ENCODE measurements at places on chromosomes 4 and X. TPM values are rescaled to one million over a fixed set of nuclear protein-coding genes. Genes with fewer than 3 reads are reported as not detected.

Gene RASL11B
- 5.7 TPM for total RNA-seq

Gene TLR10
- total RNA-seq = 4.4 TPM

Gene S100G
- total RNA-seq = not detected

- no peak for DNase-seq
Observed at GRCh38 chr4:110287130-110287529, 88.7 kb upstream of the ELOVL6 start.

Gene OPN1MW3
- not detected for total RNA-seq

- DNase-seq = no peak
Observed at GRCh38 chr4:4443821-4444220, 56.9 kb downstream of the NSG1 start.

- DNase-seq = no peak
Observed at GRCh38 chr4:188934320-188934962, 795.2 kb downstream of the TRIML1 start.

- peak; percentile 50 for DNase-seq
Observed at GRCh38 chr4:73776321-73776729, 36.0 kb downstream of the CXCL8 start.

- peak; percentile 94 for DNase-seq
Observed at GRCh38 chr4:123786920-123787319, 390.3 kb downstream of the SPRY1 start.

GRCh38 chrX:73922856-73923455 lies 360.0 kb downstream of the CHIC1 start:
- DNase-seq = no peak

Gene GRIA2
- 5.6 TPM for total RNA-seq

DNA sequence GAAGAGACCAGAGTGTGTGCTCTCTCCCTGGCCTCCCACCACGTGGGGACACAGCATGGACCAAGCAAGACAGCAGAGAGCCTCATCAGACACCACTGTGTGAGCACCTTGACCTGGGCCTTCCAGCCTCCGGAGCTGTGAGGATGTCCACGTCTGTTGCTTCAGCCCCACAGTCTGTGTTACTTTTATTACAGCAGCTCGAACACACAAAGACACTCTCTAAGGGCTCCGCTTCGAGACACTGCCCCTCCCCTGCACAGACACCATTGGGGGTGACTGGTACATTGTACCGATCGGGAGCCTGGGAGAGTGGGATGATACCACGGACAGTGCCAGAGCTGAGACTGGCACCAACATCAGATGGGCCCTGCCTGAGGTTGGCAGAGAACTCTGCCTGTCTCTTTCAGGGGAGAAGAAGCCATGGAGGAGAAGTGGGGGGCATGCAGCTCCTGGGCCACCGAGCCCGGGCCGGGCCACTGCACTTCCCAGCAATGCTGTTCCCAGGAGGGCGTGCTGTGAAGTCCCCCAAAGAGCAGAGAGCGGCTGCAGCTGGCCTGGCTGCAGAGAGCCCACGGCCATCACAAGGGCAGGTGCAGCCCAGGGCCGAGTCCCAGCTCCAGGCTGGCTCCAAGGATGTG lies 48.1 kb upstream of the HMX1 start:
- DNase-seq = no peak

Gene FGD1
- total RNA-seq = 6.4 TPM

Gene IQCM
- not detected for total RNA-seq

GRCh38 chr4:123346951-123347350 lies 49.6 kb upstream of the SPRY1 start:
- DNase-seq = no peak

Data from lung (tissue), 17 donors.